ENCODE measurements at places on chromosomes 6 and 20.

DNA sequence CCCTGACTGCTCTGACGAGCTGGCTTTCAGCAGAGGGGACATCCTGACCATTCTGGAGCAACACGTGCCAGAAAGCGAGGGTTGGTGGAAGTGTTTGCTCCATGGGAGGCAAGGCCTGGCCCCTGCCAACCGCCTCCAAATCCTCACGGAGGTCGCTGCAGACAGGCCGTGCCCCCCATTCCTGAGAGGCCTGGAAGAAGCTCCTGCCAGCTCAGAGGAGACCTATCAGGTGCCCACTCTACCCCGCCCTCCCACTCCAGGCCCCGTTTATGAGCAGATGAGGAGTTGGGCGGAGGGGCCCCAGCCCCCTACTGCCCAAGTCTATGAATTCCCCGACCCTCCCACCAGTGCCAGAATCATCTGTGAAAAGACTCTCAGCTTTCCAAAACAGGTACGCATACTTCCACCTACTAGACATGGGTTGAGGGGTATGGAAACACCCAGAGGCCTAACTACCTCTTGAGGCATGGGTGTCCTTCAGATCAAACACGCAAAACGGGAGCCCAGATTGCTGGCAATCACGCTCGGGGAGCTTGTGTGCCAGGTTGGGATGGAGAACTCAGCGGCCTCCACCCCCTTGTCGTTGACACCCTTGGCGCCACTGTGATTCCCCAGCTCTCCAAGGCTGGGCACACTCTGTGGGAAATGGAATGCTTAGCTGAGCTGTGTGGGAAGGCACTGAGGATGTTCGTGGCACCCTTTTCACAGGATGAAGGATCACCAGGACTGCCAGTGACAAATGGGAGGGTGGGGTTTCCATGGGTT is 25.3 kb downstream of the CASS4 start:
- DNase-seq = no peak

DNA sequence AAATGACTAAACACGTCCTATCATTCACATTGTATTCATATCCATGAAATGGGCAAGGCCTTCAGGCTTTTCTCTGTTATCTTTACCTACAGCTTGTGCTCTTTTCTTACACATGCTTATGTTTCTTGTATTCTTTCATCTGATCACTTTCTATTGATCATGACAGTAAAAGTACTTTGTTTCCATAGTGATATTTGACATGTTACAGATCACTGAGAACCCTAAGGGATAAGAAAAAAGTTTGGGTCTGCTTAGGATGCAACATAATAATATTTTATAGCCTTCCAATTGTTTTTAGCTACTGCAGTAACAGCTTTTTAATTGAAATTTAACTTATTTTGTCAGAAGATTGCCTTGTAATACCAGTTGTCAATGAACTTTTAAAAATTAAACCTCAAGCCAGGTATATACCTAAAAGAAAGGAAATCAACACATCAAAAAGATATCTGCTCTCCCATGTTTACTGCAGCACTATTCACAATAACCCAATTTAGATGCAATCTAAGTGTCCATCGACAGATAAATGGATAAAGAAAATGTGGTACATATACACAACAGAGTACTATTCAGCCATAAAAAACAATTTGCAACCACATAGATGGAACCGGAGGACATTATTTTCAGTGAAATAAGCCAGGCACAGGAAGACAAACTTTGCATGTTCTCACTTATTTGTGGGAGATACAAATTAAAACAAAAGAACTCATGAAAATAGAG is 3.0 kb upstream of the SMIM8 start:
- no peak for DNase-seq

DNA sequence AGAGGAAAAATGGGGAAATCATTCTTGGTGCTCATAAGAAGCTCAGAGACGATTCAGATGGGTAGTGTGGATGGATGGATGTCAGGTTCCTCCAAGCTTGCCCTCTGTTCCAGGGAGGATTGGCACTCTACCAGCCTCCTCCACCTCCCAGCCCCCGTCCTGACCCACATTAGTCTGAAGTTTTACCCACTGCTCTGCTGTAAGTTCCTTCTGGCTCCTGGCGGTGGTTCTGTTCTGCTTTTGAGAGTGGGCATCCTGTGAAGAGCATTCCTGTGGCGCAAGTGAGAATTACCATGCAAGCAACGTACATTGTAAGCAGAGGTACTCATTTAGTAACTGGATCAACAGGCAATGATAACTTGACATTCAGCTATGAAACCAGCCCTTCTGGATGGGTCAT is 103.4 kb downstream of the SYNDIG1 start:
- no peak for DNase-seq

DNA sequence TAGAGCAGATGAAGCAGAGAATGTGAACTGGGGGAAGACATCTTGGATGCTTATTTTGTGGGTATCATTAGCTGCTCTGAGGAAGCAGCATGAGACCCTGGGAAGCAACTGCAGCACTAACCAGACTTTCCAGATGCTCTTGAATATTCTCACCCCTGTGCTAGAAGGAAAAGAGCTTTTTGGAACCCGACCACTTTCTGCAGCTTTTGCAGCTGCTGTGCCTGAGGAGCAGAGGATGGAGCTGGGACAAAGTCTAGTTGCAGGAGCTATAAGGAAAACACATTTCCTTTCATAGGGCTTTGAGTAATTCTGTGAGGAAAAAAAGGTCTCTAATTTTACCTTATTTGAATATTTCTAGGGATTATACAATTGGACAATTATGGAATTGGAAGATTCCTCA is 369.7 kb downstream of the CD109 start:
- DNase-seq = no peak

GRCh38 chr6:36201612-36202011 is 5.1 kb downstream of the BRPF3 start:
- DNase-seq = no peak

DNA sequence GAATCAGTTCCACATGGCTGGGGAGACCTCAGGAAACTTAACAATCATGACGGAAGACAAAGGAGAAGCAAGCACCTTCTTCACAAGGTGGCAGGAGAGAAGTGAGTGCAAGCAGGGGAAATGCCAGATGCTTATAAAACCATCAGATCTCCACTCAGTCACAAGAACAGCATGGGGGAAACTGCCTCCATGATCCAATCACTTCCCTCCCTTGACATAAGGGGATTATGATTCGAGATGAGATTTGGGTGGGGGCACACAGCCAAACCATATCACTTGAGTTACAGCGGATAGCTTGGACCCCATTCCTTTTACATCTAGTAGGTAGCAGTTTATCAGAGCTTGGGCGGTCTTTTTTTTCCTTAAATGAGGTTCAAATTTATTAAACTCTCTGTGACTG is 19.1 kb downstream of the AFDN start:
- DNase-seq = no peak

- no peak for DNase-seq
Observed at GRCh38 chr20:17619351-17620093, 49.6 kb downstream of the DSTN start.

- no peak for DNase-seq
Observed at GRCh38 chr6:111757342-111757741, 115.9 kb downstream of the FYN start.

DNA sequence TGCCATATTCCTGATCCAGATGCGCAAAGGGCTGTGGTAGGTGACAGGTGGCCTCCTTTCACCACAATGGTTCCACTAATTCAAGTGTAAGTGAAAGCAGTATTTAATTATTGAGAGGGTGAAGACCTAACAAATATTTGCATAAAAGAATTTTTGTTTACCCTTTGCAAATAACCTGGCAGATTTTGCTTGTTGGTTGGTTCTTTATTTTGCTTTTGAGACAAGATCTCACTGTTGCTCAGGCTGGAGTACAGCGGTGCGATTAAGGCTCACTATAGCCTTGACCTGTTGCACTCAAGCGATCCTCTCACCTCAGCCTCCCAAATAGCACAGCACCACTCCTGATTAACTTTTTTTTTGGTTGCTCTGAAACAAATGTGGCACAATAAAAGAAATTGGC is 49.2 kb downstream of the PCNA start:
- DNase-seq = no peak

DNA sequence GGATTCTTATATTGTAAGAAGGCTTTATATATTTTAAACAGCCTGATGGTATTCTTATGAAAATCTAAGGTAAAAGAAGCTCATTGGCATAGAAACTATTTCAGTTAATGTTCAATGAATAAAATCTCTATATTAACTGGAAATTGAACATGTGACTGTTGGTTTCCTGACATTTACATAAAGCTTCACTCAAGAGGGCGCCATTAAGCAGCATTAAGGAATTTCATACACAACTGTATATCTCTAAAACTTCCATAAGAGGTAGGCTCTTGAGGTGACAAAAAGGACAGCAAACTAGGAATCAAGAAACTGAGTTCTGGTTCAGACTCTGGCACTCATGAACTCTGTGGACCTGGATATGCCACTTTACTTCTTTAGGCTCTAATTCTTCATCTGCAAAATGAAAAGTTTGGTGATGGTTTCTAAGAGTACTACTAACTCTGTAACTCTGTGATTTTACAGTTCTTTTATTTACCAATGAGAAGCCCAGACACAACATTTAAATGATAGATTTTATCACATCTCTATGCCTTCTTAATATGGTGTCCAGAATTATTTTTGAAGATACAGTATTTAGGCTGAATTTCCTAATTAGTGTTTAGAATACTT is 147.5 kb downstream of the FLRT3 start:
- DNase-seq = no peak

DNA sequence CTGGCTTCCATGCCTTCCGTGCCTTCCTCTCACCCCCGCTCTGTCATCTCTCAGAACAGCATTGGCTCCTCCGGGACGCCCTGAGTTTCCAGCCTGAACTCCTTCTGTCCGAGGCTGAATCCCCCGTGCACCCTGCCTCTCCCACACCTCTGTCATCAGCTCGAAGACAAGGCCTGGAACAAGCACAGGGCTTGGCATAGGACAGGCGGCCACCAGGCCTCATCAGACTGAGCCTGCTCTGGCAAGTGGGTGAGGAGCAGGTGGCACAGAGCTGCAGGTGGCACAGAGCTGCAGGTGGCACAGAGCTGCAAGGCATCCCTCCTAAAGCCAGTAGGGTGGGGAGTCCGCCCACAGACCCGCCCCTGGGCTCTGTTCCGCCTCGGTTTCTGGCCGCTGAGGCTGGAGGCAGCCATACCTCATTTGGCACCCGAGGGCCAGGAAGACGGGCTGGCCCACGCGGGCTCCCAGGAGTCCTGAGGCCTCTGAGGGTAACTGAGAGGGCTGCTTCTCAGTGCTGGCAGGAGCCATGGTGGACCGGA is 60.2 kb downstream of the EZR start:
- DNase-seq = no peak

DNA sequence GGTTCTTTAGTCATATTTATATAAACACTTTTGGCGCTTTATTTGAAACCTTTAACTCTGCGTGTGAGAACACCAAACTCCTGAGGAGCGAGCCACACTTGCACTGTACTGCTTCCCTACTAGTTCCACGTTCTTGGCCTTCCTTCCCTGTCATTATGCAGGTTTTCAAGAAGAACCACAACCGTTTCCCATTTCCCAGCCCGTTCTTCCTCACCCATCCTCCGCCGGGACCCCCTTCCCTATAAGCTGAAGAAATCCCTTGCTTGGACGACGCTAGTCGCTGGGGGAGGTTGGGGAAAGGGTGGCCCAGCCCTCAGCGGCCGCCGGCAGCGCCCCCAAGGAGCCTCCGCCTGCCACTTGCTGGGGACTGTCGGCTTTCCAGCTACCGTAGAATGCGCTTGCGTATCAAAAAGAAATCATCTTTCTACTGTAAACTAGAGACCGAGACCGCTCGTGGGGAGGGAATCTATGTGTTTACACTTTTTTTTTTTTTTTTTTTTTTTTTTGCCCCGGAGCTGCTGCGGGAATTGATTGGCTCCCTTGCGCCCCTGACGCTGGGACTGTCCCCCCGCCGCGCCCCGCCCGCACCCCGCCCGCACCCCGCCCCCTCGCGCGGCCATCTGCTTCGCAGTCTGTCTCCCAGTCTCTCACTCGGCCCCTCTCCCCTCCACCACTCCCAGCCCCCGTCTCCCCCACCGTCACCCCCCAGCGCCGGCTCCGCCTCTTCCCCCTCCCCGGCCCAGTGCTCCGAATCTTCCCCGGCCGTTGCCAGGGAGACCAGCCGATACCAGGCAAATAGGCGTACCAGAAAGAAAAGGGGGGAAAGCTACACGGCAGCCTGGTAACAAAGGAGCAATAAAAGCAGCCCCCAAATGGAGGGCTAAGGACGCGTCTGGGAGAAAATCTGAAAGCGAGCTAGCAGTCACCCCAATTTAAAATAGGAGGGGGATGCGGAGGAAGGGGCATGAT is 2.3 kb upstream of the MARCKS start:
- no peak for DNase-seq

- no peak for DNase-seq
Observed at GRCh38 chr20:33900521-33901131, 89.5 kb downstream of the CHMP4B start.

DNA sequence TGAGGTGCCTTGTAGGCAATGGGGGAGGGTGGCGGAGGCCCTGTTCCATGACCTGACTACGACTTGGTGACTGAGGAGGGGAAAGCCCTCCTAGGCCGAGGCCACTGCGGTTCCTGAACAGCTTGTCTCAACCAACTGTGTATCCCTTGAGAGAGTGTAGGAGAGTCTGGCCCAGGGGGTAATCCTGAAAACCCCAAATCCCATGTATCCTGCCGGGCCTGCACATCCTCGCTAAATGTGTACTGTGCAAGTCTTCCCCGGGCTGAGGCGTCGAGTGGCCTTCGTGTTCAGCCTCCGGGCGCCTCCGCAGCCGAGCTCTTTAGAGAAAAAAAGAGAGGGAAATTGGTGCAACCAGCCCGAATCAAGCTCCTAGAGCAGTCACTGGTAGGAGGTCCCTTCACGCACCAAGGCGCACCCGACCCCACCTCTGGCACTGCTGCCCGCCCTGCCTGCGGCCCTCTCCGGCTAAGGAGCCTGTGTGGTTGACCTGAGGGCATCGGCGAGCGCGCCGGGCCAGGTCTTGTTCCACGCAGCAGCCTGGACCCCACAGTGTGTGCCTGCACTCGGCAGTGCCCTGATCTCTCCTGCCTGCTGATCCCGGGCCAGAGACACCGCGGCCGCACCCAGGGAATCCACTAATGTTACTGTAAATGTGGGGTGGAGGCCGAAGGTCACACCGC is 7.3 kb downstream of the SIM1 start:
- DNase-seq = no peak

GRCh38 chr20:58546756-58547622 is 31.8 kb upstream of the APCDD1L start:
- DNase-seq = no peak

DNA sequence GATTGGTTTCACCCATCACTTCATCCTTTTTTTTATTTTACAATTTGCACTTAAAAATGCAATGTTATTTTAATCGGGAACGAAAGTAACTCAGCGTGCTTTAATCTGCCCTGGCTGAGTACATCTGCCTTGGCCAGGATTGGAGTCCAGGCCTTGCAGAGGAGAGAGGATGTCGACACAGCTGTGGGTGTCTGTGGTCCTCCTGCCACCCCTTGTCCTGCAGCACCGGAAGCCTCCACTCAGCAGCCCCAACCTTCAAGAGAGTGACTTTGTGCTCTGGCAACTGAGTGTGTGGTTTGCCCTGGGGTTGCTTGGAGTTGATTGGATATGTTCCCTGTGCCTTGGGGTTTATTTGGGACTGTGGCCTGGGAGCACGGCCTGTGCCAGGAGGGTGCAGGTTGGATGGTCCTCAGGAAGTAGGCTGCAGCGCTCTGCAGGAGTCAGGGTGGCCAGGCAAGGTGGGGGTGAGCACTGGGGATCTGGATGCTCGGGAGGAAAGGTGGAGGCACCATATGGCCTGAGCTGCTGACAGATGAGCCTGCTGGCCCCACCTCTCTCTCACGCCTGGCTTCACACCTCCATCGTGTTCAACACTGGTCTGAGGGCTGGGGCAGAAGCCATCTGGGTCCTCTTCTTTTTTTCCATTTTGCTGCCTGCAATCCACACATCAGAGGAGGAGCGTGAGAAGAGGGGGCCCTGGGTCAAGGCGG is 4.3 kb downstream of the MYT1 start:
- no peak for DNase-seq

GRCh38 chr6:164206807-164207423 is 792.4 kb downstream of the QKI start:
- DNase-seq = no peak

All from T-helper 2 cell treated with Interferon-gamma antibody and Interleukin-4, amounts not matched to agents 5 μg/mL and 100 μg/mL, for 36 hours (primary cell).